Daoy (cell line): ENCODE measurements at places on chromosomes 1 and 21.
A peak's percentile ranks its signal among the peaks of the same experiment; 100 is the strongest.

GRCh38 chr1:212696721-212697331, 2.8 kb downstream of the BATF3 start:
- DNase-seq: no peak

GRCh38 chr1:53524428-53525375, 65.5 kb downstream of the DMRTB1 start:
- DNase-seq: no peak

GRCh38 chr1:229043115-229043514, 227.8 kb upstream of the RAB4A start:
- DNase-seq: no peak

DNA sequence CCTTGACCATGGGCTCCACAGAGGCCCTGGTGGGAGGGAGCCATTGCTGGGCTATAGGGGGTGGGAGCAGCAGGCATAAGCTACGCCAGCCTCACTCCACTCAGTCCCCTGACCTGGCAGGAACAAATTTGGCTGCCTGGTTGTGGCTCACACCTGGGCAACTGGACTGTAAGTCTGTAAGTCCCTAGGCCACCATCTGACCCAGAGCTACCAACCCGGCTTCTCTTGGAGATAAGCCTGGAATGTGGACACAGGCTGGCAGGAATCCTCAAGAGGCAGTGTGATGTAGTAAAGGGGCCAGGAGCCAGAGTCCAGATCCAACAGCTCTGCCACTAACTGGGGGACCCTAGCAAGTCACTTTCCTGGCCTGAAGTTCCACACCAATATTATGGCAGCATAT, 11.4 kb downstream of the NCF2 start:
- no peak for DNase-seq

DNA sequence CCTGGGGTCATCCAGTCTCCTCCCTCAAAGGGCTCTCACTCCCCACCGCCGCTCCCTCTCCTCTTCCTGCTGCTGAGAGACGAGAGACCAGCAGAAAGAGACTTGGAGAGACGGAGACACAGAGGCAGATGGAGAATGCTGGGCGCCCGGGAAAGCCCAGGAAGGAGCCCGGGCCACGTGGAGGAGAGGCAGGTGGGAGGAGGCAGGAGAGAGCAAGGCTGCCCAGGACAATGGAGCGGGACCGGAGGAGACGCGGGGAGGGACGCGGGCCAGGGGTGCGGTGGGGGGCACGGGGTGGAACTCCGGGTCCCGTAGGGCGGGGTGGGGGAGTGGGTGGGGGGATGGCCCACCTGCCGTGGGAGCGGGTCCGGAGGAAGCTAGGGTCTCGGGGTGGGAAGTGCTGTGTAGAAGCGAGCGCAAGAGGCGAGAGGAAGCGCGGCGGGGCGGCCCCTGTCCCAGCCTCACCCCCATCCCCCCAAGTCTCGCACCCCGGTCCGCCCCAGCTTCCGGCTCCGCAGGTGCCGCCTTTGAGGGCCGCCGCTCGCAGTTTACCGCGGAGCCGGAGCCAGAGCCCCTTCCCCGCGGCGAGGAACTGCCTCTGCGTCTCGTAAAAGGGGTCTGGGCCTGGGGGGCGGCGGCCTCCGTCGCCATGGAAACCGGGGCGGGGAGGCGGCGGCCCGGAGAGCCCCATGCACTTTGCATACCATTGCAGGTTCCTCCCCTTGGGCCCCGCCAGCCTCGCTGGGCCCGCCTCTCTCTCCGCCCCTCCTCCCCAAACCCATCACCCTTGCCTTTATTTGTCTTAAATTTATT, 11.7 kb upstream of the EPHA2 start:
- peak; percentile 49 for DNase-seq

- no peak for DNase-seq
Observed at GRCh38 chr21:38965241-38965640, 159.5 kb downstream of the ETS2 start.

GRCh38 chr1:37059346-37059745, 25.0 kb upstream of the GRIK3 start:
- DNase-seq: no peak

DNA sequence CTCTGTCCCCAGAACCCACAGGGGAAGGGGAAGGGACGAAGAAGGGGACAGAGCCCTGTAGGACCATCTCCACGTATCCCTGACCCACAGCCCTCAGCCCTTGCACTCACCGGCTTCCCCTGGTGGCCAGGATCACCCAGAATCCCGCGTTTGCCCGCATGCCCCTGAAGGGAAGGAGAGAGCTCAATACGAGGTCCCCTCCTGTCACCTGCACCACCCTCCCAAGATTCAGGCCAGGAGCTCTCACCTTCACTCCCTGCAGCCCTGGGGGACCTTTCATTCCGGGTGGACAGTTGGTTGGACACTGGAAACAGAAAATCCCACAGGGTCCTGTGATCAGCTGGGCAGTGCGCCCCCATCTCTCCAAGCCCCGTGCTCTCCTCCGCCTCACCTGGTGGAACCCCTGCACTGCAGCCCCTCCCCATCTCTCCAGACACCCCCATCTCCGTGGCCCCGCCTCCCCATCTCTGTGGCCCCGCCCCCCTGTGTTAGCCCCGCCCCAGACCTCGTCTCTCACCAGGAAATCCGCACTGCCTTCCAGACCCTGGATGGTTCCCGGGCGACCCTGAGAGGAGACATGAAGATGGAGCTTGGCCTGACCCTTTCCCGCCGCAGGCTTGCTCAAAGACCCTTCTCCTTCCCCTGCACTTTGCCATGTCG, 6.0 kb downstream of the COL9A2 start:
- no peak for DNase-seq

DNA sequence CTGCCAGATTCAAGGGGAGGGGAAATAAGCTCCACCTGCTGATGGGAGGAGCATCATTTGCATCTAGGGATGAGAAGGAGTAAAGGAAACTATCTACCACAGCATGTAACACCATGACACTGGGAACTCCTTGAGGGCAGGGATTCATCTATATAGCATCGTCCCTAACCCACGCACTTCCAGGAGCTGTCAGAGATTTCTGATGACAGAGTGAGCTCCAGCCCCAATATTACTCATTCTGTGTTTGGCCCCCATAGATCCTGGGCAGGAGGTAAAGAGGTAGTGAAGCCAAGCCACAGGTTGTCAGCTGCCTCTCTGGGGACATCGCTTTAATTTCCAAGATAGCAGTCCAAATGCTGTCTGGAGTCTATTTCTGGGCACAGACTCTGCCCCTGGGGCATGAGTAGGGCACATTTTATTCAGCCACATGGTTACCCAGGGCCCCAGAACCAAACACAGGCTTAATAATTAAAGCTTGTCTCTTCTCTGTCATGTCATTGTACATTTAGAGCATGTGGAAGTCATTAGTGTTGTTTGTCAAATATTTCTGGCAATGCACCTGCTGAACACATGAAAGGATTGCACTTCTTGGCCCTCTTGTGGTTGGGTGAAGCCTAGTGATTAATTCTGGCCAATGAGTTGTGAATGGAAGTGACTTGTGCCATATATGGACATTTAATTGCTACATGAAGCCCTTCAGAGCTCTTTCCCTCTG, 105.9 kb upstream of the POU3F1 start:
- DNase-seq: peak; percentile 26

DNA sequence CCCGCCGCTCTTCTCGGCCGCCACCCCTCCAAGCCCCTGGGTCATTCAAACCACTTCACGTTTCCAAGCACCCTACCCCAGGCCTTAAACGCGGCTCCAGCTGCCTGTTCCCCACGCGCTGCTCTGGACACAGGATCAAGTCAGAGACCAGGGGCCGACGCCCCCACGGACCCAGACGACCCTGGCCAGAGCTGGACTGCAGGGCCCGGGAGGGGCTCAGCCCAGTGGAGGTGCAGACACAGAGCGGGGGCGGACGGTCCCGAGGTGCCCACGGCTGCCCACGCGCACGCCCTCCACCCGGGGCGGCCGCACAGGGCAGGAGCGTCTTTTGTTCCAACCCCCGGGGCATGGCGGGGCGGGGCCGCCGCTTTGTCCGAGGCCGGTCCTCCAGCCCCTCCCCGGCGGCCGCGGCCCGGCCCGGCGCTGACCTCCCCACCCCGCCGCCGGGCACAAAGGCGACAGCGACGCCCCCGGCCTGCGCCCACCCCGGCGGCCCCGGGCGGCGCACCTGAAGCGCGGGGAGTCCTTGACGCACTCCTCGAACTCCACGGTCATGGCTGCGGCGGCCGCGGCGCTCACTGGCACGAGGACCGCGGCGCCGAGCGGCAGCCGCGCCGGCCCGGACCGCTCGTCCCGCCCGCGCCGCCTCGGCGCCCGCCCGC, 338 bp downstream of the ACAP3 start:
- no peak for DNase-seq

- no peak for DNase-seq
Observed at GRCh38 chr1:97202481-97203380, 481.1 kb downstream of the PTBP2 start.

GRCh38 chr1:153608742-153609584, 4.0 kb downstream of the S100A16 start:
- peak; percentile 97 for DNase-seq

- DNase-seq: no peak
Observed at GRCh38 chr21:16422702-16423101, 692.9 kb downstream of the USP25 start.

GRCh38 chr1:224724566-224724965, 108.4 kb downstream of the CNIH3 start:
- DNase-seq: no peak

DNA sequence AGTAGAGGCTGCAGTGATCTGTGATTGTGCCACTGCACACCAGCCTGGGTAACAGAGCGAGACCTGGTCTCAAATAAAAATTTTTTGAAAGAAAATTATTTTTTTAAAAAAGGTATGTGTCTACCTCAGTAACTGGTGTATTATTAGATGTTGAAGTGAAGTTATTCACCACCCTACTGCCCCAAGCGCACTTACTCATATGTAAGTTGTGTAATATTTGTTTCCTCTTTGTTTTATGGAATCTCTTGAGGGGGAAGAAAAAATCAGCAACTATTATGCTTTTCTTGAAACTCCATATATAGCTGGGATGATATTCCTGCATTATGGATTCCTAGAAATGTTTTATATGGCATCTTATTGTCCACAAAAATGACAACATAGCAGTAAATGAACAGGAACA, 21.3 kb downstream of the RBM15 start:
- no peak for DNase-seq

- DNase-seq: no peak
Observed at GRCh38 chr1:36743286-36744005, 260.7 kb upstream of the CSF3R start.

- no peak for DNase-seq
Observed at GRCh38 chr1:241762713-241763339, 85.2 kb upstream of the EXO1 start.

DNA sequence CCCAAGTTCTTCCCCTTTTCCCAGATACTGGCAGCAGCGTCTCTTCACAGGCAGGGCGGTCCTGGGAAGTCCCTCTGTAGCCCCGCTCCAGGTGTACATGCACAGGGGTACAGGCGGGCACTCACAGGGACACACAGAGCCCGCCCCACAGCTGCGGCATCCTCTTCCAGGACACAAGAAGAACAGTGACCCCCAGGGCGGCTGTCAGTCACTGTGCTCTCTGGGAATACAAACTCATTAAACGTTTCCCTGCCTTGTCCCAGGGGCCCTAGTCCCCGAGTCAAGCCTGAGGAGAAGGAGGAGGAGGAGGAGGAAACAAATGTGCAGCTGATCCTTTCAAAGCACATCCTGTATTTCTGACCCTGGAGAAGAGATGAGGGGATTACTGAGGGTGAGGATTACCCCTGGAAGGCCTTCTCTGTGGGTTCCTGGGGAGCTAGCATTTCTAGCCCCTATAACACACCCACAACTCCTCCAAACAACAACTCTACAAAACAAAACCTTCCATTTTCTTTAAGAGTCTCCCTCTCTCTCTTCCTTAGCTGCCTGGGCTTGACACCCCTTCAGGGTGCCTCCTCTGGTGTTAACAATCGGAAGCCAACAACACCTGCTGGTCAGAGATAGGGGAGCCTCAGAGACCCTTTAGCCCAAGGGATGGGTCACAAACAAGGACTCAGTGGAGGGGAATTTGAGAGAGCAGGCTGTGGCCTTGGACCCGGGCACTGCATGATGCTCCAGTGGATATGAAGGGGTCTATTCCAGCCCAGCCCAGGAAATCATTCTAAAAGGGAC, 28.4 kb upstream of the DMBX1 start:
- DNase-seq: no peak

GRCh38 chr1:84462118-84462517, 16.9 kb upstream of the RPF1 start:
- DNase-seq: no peak

GRCh38 chr1:228074954-228075730, 7.4 kb upstream of the ARF1 start:
- no peak for DNase-seq

GRCh38 chr1:11741919-11742558, 6.1 kb downstream of the AGTRAP start:
- no peak for DNase-seq

- DNase-seq: peak; percentile 61
Observed at GRCh38 chr1:226862890-226863289, 7.5 kb upstream of the PSEN2 start.

GRCh38 chr1:156247460-156248322, at the start of gene PAQR6:
TSS of gene PAQR6 (minus strand) at chr1:156248056. CDS start at chr1:156246731, 1,325 bp downstream.
- DNase-seq: no peak

- no peak for DNase-seq
Observed at GRCh38 chr1:206663362-206663761, 21.3 kb upstream of the MAPKAPK2 start.

DNA sequence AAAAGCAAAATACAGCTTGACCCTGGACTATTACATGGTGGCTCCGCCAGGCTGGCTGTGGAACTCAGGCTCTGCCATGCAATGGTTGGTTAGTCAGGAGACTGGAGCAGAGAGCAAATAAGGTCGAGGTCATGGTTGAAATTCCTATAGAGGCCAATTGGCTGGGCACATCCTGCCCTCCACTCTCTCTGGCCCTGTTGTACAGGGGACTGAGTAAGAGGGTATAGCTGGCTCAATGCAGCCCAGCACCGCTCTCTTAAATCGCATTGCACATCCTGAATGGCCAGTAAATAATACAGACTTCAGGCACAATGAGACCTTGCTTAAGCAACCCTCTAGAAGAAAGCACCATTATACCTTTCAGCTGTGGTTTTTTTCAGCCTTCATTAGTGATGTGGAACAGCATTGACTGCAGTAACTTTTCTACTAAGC, 59.3 kb upstream of the PPP2R5A start:
- no peak for DNase-seq

DNA sequence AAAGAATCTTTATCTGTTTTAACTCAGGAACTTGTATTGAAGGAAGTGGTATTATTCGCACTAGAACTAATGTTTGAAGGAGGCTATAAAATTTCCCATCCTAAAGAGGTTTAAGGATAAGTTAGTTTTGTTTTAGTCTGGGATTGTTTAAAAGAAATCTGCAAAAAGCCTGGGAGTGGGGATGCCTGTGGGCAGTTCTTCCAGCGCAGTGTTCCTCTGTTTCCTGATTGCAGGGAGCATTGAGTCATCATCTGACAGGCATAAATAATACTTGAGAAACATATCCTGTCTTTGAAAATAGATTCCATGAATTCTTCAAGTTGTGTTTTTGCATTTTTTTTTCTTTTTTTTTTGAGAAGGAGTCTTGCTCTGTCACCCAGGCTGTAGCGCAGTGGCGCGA, 350.8 kb upstream of the PTBP2 start:
- DNase-seq: peak; percentile 75
